ENCODE measurements at places on chromosomes 6 and 20. TPM values are rescaled to one million over a fixed set of nuclear protein-coding genes. Genes with fewer than 3 reads are reported as not detected.

GRCh38 chr6:33076406-33076934 is 680 bp downstream of the HLA-DPB1 start:
- no peak for DNase-seq

DNA sequence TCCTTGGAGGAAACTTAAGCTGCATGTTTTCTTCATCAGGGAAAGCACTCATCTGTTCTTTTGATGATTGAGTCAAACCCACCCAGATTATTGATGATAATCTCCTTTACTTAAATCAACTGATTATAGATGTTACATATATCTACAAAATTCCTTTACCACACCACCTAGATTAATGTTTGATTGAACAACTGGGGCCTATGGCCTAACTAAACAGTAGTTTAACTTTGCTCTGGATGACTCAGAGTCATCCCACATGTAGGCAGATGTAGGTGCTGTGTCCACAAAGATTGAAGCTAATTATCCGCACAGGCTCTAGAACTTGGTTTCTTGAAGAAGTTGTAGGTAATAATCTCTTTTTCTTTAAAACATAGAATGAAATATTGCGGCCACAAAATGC is 42.2 kb downstream of the PKIB start:
- no peak for DNase-seq

DNA sequence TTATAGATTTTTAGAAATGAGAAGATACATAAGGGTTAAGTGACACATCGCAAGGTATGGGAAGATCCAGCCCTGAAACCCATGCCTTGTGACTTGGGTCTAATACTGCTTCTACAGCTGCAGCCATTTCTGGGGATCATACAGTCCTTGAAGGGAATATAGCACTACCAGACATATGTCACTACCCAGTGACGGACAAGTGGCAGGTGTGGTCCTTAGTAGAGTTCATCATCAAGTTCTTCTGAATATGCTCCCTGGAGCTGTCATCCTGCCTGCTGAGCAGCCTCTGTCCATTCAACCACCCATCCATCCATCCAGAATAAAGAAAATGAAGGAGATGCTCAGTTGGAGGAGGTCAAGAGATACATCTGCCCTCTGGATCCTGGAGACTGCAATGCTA is 118.6 kb upstream of the ASF1A start:
- DNase-seq, result no peak

- no peak for DNase-seq
Measured at GRCh38 chr6:37362101-37362828, 8.5 kb downstream of the RNF8 start.

DNA sequence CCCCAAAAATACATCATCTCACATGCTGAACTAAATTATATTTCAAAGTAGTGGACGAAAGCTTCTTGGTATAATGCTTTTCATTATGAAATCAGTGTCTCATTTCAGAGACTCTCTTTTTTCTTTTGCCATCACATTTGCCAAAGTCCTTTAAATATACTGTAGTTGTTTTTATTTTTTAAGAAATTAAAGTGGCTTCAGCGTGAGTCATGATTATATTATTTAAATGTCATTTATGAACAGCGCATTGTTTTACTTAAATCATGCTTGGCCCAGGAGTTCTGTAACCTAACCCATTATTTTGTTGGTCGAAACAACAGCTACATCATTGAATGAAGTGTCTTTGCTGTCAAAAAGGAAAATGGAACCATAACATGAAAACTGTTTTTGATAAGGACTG is 100.9 kb downstream of the CD109 start:
- DNase-seq, result no peak

GRCh38 chr6:69622230-69622629 is 174.6 kb downstream of the LMBRD1 start:
- DNase-seq, result no peak

DNA sequence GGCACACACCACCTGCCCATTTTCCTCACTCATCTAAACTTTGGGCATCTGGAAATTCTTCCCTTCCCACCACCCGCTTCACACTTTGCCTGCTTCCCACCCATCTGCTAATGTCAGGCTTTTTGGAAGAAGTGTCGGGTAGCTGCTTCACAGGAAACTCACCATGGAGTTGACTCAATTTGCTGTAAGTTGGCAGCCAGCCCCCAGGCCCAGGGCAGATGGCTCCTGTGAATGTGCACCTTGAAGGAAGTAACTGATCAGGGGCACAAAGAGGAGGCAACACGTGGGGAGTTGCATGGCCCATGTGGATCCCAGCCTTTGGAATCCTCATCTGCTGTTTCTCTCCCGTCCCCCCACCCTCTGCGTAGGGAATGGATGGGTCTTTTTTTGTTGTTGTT is 87.3 kb downstream of the PPP1R14C start:
- DNase-seq, result no peak

- DNase-seq, result peak; percentile 42
Measured at GRCh38 chr20:50528804-50529351, 18.7 kb downstream of the PTPN1 start.

GRCh38 chr6:139323511-139324300 is 31.9 kb upstream of the TXLNB start:
- DNase-seq, result peak; percentile 97

- no peak for DNase-seq
Measured at GRCh38 chr6:146787876-146788508, 189.2 kb downstream of the ADGB start.

- no peak for DNase-seq
Measured at GRCh38 chr6:16582446-16583143, 178.7 kb downstream of the ATXN1 start.

C6orf58 gene
- not detected for total RNA-seq

DNA sequence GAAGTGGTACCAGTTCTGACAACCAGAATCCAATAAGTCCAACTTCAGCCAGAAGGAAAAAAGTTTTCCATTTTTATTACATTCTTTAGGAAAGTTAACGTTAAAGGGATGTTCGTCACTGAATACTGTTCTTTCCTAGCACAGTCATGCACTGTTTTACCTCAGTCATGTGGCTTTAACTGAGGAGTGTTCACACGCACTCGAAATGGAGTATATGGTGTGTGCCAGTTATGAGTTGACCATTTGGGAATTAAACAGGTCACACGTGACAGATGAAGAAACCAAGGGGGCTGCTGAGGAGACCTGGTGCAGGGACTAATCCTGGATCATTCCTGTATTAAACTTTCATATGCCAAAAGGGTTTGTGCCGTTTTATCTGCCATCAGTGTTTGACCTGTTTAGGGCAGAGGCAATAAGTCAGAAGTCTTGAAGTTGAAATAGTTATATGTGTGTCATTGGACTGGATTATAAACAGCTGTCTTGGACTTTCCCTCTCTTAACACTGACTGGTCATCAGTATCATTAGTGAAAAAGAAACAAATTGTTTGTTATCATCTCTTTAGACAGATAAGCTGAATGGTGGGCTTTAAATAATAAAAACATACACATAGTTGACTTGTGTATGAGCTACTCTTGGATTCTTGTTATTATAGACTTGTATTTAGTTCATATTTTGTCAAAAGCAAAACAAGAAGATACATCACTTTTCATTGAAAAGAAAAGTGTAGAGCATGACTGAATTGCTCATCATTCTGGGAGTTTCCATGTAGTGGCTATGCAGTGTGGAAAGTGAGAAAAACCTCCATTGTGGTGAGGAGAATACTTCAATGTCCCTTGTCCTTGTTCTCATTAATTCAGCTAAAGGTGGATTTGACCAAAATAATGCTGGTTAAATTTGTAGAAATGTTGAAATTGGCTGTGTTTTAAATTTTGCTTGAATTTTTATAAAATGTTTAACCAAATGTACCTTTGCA is 123.5 kb upstream of the SAMD5 start:
- DNase-seq, result no peak

DNA sequence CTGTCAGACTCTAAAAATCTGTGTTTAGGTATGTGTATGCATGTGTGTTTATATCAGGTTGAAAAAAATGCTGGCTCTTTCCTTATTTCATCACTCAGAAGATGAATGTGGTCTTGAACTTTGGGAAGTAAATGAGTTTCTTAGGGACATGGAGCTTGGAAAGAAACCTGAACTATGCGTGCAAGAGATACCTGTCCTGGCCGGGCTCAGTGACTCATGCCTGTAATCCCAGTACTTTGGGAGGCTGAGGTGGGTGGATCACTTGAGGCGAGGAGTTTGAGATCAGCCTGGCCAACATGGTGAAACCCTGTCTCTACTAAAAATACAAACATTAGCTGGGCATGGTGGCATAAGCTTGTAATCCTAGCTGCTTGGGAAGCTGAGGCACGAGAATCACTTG is 4.4 kb upstream of the GLP1R start:
- DNase-seq, result no peak

NR2E1 gene
- total RNA-seq, result not detected

DNA sequence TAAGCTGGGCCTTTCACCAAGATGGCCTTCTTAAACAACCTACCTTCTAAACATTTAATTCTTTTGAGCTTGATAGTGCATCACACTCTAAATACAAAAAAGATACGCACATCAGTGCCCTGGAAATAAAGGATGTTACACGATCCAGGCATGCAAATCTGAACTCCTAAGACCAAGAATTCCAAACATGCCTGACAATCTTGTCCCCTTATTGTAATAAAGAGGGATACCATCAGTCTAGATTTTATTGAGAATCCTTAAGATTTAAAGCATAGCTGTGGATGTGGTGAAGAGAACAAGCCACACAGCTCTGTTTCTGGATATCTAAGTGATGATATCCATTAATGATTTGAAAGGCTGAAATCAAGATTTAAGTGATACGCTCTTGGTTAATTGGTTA is 13.0 kb downstream of the ZNF451 start:
- no peak for DNase-seq

DNA sequence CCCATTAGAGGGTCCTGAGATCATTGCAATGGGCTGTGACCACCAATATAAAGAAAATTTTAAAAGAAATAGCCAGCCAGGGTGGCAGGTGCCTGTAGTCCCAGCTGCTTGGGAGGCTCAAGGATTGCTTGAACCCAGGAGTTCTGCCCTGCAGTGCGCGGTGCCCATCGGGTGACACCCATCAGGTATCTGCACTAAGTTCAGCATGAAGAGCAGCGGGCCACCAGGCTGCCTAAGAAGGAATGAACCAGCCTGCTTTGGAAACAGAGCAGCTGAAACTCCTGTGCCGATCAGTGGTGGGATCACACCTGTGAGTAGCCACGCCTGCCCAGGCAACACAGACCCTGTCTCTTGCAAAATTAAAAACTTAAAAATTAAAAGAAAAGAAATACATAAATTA is 102.5 kb upstream of the FOXC1 start:
- no peak for DNase-seq

DNA sequence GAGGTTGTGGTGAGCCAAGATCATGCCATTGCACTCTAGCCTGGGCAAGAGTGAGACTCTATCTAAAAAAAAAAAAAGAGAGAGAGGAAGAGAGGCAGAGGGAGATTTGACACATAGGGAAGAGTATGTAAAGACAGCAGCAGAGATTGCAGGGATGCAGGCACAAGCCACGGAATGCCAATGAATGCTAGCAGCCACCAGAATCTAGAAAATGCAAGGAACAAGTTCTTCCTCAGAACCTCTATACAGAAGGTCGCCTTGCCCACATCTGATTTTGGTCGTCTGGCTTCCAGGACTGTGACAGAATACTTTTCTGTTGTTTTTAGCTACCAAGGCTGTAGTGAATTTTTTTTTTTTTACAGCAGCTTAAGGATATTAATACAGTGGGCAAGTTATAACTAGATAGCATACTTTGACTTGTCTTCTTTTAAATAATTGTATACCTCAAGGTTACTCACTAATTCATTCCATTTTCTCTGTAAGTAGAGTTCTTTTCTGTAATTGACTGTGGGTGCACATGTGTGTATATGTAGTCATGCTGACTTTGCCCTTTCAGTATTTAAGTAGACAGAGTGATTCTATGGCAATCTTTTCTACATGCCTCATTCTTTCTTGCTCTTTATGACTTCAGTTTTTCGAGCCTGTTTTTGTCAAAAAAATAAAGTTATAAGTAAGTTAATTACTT is 402.2 kb downstream of the GJA1 start:
- DNase-seq, result no peak

GRCh38 chr20:9501473-9501872 is 12.9 kb upstream of the LAMP5 start:
- DNase-seq, result no peak
